Stimulated activated CD4-positive, alpha-beta T cell treated with anti-CD3 and anti-CD28 coated beads, Interleukin-1b, Interleukin-23, amount 100 ng/mL, for 1 hour (primary cell): ENCODE measurements at places on chromosomes 6 and 20.

DNA sequence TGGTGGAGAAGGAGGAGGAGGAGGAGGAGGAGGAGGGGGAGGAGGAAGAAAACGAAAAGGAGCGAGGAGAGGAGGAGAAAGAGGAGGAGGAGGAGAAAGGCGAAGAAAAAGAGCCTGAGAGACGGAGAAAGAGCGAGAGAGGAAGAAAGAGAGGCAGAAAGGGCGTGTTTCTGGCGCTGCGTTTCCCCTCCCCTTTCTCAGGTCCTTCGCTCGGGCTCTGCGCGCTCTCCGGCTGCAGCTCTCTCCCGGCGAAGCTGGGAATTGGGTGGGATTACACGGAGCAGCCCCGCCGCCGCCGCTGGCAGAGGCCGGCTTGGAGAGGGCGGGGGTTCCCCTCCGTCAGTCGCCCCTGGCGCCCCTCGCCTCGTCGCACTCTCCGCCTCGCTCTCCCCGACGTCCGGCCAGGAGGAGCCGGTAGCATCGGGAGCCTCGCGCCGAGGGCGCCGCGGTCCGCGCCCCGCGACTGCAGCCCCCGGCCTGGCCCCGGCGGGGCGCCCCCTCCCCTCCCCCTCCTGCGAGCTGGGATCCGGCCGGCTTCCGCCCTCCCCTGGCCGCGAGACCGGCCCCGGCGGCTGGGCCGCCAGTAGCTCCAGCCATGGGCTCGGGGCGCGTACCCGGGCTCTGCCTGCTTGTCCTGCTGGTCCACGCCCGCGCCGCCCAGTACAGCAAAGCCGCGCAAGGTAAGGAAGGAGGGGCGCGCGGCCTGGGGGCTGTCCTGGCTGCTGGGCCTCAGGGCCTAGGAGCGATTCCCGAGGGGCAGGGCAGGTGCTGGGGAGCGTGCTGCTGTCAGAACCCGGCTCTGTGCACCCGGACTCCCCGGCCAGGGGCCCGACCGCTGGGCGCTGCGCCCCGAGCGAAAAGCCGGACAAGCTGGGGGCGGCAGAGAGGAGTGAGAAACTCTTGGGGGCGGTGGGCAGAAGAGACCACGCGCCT is at the start of gene SCUBE3:
SCUBE3 (plus strand) TSS at position 133 of the 933 bp plus-strand sequence; CDS start at position 596, 463 bp downstream.
- DNase-seq: no peak

DNA sequence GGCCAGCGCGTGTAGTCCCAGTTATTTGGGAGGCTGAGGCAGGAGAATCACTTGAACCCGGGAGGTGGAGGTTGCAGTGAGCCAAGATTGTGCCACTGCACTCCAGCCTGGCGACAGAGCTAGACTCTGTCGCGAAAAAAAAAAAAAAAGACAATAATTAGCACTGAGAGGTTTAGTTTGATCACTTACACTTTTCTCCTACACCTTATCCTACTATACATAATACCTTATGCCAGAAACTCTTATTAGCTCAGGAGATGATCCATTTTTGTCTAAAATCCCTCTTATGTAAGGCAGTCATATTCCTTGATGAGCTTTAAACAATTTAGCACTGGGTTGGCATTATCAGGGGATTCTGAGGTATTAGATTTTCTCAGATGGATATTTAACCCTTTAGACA is 3.6 kb upstream of the MTFR2 start:
- DNase-seq: no peak

DNA sequence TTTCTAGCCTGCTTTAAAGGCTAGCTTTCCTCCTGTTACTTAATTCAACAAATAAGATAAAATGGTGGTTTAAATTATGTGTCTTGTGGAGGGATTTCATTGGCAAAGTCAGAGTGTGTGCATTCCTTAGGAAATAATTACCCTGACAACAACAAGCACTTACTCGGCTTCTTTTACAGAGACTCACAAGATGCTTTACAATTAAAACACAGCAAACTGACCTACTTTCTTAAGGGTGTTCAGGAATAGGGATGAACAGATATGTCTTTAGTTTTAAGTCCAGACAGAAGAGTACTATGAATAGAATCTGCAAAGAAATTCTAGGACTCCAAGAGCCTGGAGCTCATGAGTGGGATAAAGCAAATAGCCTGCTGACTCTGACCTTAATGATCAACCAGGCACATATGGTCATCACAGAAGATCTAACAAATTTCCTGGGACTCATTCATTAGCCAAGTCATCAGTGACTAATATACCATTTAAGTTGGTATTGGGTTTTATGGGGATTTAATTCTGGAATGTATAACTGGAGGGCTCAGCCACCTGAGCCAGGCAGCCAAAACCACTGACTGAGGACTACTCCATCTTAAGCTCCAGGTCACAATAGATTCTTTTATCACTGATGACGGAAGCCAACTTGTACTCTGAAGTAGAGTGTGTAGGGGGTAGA is 161.8 kb upstream of the RIMS1 start:
- no peak for DNase-seq

- DNase-seq: no peak
Measured at GRCh38 chr6:37487591-37488380, 11.9 kb downstream of the CCDC167 start.

DNA sequence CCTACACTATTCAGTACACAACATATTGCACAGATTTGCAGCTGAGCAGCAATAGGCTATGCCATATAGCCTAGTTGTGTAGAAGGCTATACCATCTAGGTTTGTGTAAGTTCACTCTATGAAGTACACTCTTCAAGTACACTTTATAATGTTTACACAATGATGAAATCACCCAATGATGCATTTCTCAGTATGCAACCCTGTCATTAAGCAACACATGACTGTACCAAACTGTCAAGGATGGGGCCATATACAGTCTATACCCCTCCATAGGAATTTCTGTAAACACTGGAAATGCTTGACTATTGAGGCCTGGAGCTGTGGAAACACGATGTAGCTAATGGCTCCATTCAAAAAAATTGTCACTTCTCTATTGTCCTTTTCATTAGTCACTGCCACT is 535.4 kb downstream of the EPM2A start:
- DNase-seq: no peak

- DNase-seq: no peak
Measured at GRCh38 chr6:7545316-7546019, 4.0 kb downstream of the DSP start.

DNA sequence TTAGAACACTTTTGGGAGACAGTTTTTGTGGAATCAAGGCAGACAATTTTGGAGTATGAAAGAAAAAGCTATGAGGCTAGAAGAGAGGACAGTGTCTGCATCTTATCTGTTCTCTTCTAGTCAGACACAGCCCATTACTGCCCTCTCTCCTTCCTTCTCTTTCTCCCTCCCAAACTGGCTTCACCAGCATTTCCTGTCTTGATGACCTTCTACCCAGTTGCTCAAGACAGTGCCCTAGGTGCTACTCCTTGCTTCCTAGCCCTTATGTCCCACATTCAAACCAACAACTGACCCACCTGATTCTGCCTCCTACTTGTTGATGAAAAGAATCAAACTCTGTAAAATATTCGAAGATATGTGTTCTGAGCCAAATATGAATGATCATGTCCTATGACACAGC is 116.4 kb upstream of the RIPOR2 start:
- DNase-seq: no peak

DNA sequence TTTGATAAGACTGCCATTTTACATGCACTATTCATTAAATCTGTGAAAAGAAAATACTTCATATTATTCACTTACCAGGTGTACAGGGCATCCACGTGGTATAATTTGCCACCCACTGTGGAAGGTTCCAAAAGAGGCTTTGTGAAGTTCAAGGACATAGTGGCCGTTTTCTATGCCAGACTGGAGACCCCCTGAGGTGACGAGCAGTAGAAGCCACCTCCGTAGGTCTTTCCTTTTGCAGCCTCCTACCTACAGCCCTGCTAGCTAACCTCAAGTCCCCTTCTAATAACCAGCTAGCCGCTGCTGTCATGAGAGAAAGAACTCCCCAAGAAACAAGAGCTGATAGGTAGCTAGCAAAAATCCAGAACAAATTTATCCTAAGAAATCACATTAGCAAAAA is 110.5 kb downstream of the ARHGAP18 start:
- DNase-seq: no peak

DNA sequence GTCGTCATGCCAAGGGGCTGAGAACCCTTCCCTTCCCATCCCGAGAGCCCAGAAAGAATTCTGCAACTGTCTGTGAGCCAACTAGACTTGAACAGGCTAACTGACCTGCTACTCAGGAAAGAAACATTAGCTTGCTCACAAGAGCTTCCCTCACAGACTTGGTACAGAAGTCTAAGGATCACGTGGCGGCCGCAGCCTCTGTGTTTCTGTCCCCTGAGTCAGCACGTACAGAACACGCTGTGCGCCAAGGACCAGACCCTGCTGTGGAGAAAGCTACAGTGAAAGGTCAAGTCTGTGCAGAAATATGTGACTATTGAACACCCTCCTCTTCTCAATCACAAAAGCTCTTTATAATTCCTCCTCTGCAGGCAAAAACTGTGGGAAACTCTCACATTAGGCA is 151.3 kb upstream of the QKI start:
- DNase-seq: no peak

- no peak for DNase-seq
Measured at GRCh38 chr20:18190338-18191233, 52.9 kb downstream of the KAT14 start.

DNA sequence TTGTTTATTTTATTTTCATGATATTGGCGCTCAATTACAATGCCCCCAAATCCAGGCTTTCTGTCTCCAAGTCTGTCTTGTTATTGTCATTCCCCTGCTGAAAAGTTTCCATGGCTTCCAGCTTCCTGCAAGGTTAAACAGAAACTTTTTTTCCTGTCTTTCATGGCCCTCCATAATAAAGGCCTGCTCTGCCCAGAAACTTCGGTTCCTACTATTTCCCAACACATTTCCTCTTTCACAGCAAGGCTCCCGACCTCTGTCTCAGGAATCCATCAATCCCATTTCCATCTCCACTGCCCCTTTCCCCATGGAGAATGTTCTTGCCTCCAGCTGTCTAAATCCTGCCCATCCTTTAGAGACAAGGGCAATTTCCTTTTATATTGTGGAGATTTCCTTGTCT is 365.2 kb upstream of the JARID2 start:
- DNase-seq: no peak

GRCh38 chr20:45779011-45779915 is 12.4 kb downstream of the WFDC3 start:
- no peak for DNase-seq

- DNase-seq: no peak
Measured at GRCh38 chr20:18995455-18995854, 181.9 kb downstream of the SCP2D1 start.

- peak; percentile 51 for DNase-seq
Measured at GRCh38 chr6:10954590-10955010, 67.7 kb downstream of the SYCP2L start.

DNA sequence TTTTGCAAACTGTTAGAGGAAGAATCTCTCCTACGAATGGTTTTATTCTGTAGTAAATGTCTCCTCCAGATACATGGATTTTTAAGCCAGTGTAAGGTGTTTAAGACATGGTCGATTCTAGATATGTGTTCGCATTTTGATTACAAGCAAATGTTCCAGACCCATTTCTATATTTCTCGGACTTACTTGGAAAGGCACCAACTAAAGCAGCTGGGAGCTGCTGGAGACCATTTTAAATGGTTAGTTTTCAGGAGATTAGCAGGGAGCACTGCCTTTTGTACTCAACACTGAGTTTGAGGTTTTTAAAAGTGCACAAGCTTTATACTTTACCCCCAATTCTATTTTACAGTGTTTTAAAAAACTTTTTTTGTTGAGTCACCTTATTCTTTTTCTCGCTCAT is 857.0 kb downstream of the KIF16B start:
- DNase-seq: no peak

- DNase-seq: no peak
Measured at GRCh38 chr20:50019466-50020256, 36.9 kb downstream of the SNAI1 start.

DNA sequence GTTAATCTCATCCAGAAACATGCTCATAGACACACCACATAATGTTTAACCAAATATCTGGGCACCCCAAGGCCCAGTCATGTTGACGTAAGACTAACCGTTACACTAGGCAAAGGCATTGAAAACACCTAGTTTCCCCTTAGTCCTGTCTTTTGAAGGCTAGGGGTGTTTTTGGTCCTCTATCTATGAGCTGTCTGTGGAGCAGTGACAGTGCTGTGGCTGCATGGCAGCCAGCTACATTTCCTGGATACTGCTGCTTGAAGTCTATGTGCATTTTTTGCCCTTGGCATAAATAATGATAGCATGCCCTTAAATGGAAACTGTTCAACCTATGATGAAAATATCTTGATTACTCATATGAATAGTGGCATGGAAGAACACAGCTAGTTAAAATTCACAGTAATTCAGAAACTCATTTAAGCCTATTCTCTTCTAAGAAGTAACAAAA is 18.6 kb downstream of the FARS2 start:
- no peak for DNase-seq

GRCh38 chr6:147434516-147434915 is 74.0 kb upstream of the SAMD5 start:
- DNase-seq: no peak

DNA sequence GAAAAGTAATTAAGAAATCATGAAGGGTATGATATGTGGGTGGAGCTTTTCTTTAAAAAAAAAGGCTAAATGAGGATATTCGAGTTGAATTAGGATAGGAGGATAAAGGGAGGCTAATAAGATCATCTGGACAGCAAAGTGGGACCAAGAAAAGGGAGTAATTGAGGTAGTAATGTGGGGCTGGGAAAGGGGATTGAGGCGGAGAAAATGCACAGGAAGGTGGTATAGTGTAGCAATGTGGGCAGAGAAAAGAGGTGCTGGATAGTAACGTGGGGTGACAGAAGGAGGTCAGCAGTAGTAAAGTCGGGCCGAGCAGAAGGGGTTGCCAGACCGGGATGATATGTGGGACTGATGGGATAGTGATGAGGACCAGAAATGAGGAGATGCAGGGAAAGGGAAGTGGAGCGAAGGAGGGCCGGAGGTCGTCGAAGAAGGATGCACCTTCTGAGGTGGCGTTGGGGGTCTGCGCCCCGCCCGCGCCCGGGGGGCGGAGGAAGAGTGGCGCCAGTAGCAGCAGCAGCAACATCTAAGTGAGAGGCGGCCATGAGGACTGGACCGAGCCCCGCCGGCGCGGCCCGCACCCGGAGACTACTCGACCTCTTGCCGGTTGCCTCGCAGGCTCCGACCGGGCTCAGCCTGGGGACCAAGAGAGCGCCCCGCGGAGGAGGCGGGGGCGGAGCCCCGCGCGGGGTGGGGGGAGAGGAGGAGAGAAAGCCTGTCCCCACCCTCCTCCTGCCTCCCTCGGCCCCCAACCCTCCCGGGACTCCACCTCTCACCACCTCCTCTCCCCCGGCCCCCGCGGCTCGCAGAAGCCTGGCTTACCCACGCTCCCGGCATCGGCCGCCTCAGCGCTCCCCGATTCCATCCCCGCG is 887 bp downstream of the GABBR1 start:
- DNase-seq: no peak

GRCh38 chr6:12957321-12958051 is 240.9 kb downstream of the PHACTR1 start:
- DNase-seq: no peak
